ENCODE measurements at places on chromosomes 2 and 18.

GRCh38 chr2:159054032-159054334 is 85.5 kb downstream of the TANC1 start:
- DNase-seq, result no peak

DNA sequence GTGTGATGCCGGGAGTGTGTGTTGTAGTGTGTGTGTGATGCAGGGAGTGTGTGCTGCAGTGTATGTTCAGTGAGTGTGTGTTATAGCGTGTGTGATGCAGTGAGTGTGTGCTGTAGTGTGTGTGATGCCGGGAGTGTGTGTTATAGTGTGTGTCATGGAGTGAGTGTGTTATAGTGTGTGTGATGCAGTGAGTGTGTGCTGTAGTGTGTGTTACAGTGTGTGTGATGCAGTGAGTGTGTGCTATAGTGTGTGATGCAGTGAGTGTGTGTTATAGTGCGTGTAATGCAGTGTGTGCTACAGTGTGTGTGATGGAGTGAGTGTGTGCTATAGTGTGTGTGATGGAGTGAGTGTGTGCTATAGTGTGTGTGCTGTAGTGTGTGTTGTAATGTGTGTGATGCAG is 182.1 kb upstream of the SOX11 start:
- no peak for DNase-seq

- DNase-seq, result no peak
Measured at GRCh38 chr18:63307551-63308200, 11.9 kb downstream of the BCL2 start.

DNA sequence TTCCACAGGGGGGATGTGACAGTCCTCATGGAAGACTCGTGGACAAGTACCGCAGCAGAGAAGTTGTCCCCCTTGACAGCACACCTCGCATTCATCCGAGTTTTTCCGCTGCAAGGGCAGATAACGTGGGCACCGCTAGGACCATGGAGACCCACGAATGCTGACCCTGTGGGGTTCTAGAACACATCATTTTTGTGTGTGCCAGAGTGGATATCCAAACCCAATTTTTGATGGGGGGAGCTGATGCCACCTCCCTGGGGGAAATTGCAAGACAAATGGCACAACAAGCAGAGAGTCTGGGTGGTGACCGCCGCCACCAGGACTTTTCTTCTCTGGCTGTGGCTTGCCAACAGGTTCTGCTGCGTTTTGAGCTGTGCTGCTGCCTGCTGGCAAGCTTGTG is 46.9 kb downstream of the SP110 start:
- no peak for DNase-seq

DNA sequence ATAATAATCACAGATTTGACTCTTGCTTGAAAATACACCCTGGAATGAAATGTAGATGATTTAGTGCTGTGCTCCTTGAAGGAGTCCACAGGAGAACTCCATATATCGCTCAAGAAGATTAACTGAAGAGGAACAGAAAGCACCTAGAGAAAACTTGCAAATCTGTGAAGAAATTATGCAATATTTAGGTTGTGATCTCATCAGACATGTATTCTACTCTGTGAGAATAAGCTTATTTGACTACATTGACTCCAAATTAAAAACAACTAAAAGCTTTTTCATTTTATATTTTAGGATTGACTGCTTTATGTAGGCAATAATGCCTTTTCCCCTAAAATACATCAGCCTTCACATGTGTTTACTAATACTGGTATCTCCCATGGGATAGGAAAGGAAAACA is 906.6 kb upstream of the LRATD1 start:
- DNase-seq, result no peak

GRCh38 chr18:62902776-62903175 is 187.4 kb downstream of the PHLPP1 start:
- DNase-seq, result no peak

DNA sequence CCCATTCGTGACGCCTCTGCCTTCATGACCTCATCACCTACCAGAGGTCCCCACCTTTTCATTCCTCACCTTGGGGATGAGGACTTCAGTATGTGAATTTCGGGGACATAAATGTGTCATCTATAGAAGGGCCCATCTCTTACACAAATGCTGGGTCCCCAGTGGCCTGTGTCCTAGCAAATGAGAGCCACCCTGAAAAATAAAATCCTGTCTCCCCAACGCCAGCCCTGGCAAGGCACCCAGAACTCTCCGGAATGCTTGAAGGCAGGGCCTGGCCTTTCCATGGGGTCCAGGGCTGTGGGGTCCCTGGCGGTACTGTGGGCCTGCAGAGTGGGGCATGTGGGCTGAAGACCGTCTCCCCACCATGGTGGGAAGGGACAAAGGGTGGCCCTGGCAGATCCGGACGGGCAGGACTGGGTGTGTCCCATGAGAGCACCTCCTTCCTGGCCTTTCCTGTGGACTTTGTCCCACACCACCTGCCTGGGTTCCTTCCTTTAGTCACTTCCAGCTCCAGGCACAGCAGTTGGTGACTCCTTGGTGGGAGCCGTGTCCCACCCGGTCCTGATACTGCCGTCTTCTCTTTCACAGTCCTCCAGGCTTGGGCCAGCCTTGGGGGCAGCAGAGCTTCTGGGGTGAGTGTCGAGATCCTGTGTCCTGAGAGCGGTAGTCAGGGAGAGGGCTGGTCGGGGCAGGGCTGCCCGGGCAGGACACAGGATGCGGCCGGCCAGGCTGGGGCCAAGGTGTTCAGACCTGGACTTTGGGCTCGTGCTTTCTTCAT is 18.6 kb downstream of the CAPN10 start:
- DNase-seq, result no peak

DNA sequence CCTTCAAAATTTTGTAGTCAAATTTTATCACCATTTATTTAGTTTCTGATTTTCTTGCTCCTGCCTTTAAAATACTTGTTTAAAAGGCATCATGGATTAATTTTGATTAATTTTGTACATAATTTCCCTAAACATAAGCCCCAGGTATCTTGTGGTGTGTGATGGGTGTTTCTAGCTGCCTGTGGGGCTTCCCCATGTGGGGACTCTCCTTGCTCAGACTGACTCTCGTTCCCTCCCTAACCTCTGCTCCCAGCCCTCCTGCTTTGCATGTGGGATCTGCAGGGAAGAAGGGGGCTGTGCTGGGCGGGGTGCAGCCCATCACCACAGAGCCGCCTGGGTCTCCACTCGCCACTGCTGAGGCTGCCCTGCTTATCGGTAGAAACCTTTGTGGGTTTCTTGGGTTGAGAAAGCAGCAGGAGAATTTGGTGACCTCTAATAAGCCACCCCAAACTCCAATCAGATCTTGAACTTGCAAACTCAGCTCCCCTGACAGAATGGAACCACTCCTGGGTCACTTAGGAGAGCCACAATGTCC is 72.5 kb downstream of the MRPS9 start:
- no peak for DNase-seq

DNA sequence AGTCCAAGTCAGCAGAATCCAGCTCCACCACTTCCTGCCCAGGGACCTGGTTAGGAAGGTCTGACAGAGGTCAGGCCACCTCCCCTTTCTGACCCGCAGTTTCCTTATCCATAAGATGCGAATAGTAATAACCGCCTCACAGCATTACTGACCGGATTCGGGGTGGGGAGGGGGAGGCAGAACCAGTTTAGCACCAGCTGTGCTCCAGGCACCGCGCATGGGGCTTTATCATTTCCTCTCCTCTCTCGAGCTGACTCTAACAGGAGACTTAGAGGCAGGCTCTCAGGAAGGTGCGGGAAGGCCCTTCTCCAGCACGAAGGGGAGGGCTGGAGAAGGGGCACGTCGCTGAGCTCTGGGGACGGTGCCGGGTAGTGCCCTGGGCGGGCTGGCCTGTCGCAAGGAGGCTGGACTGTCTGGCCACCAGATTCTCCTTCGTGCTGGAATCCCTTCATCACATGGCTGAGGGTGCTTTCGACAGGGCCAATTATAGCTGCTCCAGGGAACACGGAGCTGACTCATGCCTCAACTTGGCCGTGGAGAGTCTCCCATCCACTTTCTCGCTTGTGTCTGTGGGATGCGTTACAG is 5.7 kb downstream of the EHD3 start:
- DNase-seq, result no peak

DNA sequence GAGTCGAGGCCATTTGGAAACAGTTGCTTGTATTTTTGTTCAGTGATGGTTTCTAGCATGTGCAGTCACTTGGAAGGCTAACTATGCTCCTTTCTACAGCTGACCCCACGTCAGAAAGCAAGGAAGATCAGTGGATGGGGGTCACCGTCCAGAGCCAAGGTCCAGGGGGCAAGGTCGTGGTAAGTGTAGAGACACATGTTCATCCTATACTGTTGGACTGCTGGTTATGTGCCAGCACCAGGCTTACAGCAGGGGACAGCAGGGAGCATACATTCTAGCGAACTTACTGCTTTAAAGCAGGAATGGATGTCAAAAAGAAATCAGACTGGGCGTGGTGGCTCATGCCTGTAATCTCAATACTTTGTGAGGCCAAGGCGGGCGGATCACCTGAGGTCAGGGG is 40.0 kb downstream of the ITGA6 start:
- no peak for DNase-seq

- no peak for DNase-seq
Measured at GRCh38 chr2:30181176-30181575, 34.4 kb downstream of the YPEL5 start.

- no peak for DNase-seq
Measured at GRCh38 chr2:181356526-181357130, 100.6 kb upstream of the ITGA4 start.
